ENCODE measurements at places on chromosomes 7 and 10.

GRCh38 chr7:43884209-43884608, 14.9 kb upstream of the MRPS24 start:
- DNase-seq: no peak

DNA sequence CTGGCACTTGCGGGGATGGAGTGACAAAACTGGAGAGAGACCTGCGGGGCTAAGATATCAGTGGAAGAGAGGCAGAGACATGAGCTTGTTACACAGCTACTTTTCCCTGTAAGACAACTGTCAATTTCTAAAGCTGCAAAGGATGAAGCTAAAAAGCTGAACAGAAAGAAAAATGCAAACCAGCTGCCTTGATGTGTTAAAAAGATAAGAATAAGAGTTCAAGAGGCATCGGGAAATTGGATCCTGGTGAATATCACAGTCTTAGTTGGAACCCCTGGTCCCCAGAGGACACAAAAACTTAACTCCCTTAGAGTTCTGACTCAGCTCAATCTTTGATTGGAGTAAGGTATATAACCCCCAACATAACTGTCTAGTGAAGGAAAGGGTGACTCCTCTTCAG, 38.8 kb downstream of the VPS41 start:
- DNase-seq: no peak

DNA sequence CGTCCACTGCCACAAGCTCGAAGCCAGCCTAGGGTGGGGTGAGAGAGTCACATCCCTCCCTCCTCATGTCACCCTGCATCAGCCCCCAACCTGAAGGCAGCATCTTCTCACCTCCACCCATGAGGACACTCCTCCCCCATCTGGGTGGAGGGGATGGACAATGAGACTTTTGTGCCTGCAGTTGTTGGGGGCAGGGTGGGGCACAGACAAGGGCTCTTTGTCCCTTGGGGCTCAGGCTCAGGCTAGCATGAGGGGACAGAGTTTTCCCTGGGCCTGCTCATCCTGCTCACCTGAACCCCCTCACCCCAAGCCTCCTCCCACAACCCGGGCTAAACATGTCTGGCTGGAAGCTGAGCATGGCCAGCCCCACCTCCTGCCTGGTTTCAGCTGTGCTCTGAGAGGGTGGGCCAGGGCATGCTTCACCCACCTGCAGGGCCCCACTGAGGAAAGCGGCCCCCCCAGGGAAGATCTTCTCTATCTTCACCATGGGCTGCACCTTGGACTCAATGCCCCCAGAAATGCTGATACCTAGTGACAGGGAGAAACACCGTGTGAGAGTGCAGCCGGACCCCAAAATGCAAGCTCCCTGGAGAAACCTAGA, 9.3 kb downstream of the LZTS2 start:
- DNase-seq: no peak

DNA sequence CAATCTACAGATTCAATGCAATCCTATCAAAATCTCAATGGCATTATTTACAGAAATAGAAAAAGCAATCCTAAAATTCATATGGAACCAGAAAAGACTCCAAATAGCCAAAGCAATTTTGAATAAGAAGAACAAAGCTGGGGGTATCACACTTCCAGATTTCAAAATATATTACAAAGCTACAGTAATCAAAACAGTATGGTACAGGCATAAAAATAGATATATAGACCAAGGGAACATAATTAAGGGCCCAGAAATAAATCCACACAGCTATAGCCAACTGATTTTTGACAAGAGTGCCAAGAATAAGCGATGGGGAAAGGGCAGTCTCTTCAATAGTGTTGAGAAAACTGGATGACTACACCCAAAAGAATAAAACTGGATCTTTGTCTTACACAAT, 251.9 kb upstream of the FOXK1 start:
- DNase-seq: no peak

Data from HEK293T (cell line).